ENCODE measurements at places on chromosomes 4 and X.

- H3K36me3 ChIP-seq, result no peaks in the 10 kb centered on the region
- H3K27me3 ChIP-seq, result no peaks in the 10 kb centered on the region
- H3K4me3 ChIP-seq, result no peak overlapping the region
- DNase-seq, result no peak
These were observed 142.6 kb upstream of the PPARGC1A start for GRCh38 chr4:24032371-24032989.

GRCh38 chrX:153864561-153865320 lies 21.2 kb downstream of the L1CAM start:
- H3K36me3 ChIP-seq, result no peaks in the 10 kb centered on the region
- no peak for DNase-seq
- no peak overlapping the region for H3K4me3 ChIP-seq
- no peaks in the 10 kb centered on the region for H3K27me3 ChIP-seq

- H3K4me3 ChIP-seq, result peak within 1 kb of the TSS; percentile 86
- peaks cover 13% of the 10 kb centered on the region for H3K4me1 ChIP-seq
- peaks cover 3% of the 10 kb centered on the region for H3K36me3 ChIP-seq
- DNase-seq, result peak; percentile 47
These were observed at the start of gene EDA2R for GRCh38 chrX:66638591-66639500. TSS of gene EDA2R (minus strand) at chrX:66639078. CDS start at chrX:66616020, 23,058 bp downstream.

GRCh38 chr4:75321484-75321883 lies 192.7 kb downstream of the RCHY1 start:
- no peaks in the 10 kb centered on the region for H3K4me1 ChIP-seq
- no peak for DNase-seq
- H3K27me3 ChIP-seq, result no peaks in the 10 kb centered on the region
- no peak overlapping the region for H3K4me3 ChIP-seq
- no peak overlapping the region for H3K27ac ChIP-seq

GRCh38 chr4:10958226-10958856 lies 273.8 kb upstream of the CLNK start:
- peaks cover 4% of the 10 kb centered on the region for H3K27me3 ChIP-seq
- H3K4me1 ChIP-seq, result peaks cover 7% of the 10 kb centered on the region
- no peak for DNase-seq
- H3K36me3 ChIP-seq, result no peaks in the 10 kb centered on the region
- H3K27ac ChIP-seq, result no peak overlapping the region

GRCh38 chrX:14420841-14421240 lies 108.5 kb upstream of the GLRA2 start:
- no peak overlapping the region for H3K4me3 ChIP-seq
- H3K27ac ChIP-seq, result no peak overlapping the region
- no peaks in the 10 kb centered on the region for H3K4me1 ChIP-seq
- H3K27me3 ChIP-seq, result no peaks in the 10 kb centered on the region
- DNase-seq, result no peak

DNA sequence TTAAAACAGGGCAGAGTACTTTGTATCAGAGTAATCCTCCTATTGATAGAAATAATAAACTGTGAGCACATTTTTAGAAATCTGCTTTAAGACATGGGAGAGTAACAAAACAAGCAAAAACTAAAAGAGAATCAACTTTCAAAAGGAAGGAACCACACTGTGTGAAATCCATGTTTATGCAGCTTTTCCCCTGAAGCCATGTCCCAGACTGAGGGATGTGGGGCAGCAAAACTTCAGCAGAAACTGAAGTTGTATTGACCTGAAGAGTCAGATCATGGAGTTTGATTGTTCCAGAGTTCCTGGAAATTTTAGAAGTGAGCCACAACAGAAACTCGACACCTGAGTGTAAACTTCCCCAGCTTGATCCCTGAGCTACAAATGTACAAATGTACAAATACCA lies 53.2 kb downstream of the COMMD8 start:
- no peak overlapping the region for H3K27ac ChIP-seq
- H3K27me3 ChIP-seq, result peaks cover 6% of the 10 kb centered on the region
- H3K36me3 ChIP-seq, result no peaks in the 10 kb centered on the region

GRCh38 chr4:114311787-114312186 lies 286.8 kb upstream of the UGT8 start:
- no peak overlapping the region for H3K4me3 ChIP-seq
- no peak overlapping the region for H3K27ac ChIP-seq
- H3K4me1 ChIP-seq, result no peaks in the 10 kb centered on the region
- no peaks in the 10 kb centered on the region for H3K36me3 ChIP-seq
- no peak for DNase-seq

DNA sequence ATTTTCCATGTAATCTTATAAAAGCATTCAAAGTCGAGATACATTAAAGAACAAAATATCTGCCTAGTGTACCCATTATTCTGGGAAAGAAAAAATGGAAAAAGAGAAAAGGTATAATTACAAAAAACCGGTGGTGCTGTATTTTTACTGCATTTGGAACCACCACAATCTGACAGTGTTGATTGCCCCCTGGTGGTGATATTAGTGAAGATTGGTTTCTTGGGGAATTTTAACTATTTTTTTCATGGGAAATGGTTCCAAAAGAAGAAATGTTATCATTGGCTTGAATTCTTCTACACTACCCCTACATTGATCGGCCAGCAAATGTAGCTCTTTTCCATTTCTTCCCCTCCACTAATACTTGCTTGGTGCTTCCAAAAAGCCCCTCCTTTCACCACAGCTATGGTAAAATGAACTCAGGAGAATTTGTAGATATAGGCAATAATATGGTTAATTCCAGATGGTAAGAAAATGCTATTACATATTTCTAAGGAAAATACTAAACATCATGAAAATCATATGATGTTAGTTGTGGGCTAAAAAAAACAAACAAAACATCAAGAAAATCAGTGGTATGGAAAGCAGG lies 50.0 kb downstream of the COX18 start:
- H3K27ac ChIP-seq, result no peak overlapping the region
- peaks cover 3% of the 10 kb centered on the region for H3K27me3 ChIP-seq
- no peaks in the 10 kb centered on the region for H3K36me3 ChIP-seq
- H3K4me3 ChIP-seq, result no peak overlapping the region
- no peaks in the 10 kb centered on the region for H3K4me1 ChIP-seq

- H3K4me1 ChIP-seq, result no peaks in the 10 kb centered on the region
- no peaks in the 10 kb centered on the region for H3K36me3 ChIP-seq
- no peak overlapping the region for H3K27ac ChIP-seq
- peaks cover 4% of the 10 kb centered on the region for H3K27me3 ChIP-seq
- no peak for DNase-seq
- H3K4me3 ChIP-seq, result no peak overlapping the region
These were observed 129.4 kb upstream of the ARSJ start for GRCh38 chr4:114108869-114109268.

DNA sequence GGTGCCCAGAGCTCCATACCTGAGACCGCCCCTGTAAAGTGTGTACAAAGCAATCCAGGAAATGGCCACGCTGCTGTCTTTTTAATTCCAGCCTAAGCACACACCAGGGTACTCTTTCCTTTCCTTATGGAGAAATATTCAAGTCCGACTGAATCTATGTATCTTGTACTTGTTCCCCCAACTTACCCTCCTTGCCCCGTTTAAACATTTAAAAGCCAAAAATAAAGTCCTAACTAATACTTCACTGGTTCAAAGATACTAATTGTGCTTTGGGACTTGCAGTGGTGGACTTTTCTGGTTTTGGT lies 731 bp upstream of the AMMECR1 start:
- no peak for DNase-seq
- H3K4me3 ChIP-seq, result peak overlapping the region; percentile 88
- H3K27me3 ChIP-seq, result peaks cover 9% of the 10 kb centered on the region
- peak overlapping the region; percentile 89 for H3K27ac ChIP-seq
- peaks cover 9% of the 10 kb centered on the region for H3K4me1 ChIP-seq
- no peaks in the 10 kb centered on the region for H3K36me3 ChIP-seq

- H3K27me3 ChIP-seq, result no peaks in the 10 kb centered on the region
- no peak overlapping the region for H3K4me3 ChIP-seq
- DNase-seq, result no peak
These were observed 120.0 kb upstream of the ZDHHC15 start for GRCh38 chrX:75642811-75643361.

- H3K27me3 ChIP-seq, result no peaks in the 10 kb centered on the region
- H3K4me1 ChIP-seq, result no peaks in the 10 kb centered on the region
- no peak for DNase-seq
- no peak overlapping the region for H3K4me3 ChIP-seq
These were observed 56.2 kb upstream of the PJA1 start for GRCh38 chrX:69221239-69222102.

DNA sequence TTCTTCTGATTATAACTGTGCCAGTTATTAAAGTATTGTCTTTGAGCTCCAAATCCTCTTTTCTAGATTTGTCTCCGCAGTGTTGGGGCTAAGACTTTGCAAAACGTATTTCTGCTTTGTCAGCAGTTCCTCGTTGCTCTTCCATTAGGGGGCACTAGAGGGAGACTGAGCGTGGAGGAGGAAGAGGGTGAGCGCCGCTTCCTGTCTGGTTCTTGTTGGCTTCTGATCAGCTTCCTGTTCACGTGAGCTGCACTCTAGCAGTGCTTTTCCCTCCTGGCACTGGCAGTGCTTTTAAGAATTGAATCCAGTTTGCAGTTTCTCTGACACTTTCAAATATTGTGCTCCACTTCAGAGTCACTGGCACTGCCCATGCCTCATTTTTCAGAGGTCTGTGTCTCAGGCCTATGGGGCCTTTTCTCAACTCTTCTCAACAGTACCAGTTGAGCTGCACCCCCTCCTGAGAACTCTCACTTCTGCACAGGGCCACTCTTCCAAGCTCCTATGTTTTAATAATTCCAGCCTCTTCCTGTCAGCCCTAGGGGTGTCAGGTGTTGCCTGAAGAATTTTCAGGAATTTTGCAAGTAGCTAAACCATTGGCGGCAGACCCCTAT lies 54.4 kb upstream of the LCORL start:
- no peak overlapping the region for H3K27ac ChIP-seq
- no peak for DNase-seq
- peaks cover 4% of the 10 kb centered on the region for H3K4me1 ChIP-seq
- no peaks in the 10 kb centered on the region for H3K36me3 ChIP-seq
- peaks cover 3% of the 10 kb centered on the region for H3K27me3 ChIP-seq
- no peak overlapping the region for H3K4me3 ChIP-seq

GRCh38 chrX:82081027-82081426 lies 879.1 kb downstream of the SH3BGRL start:
- no peak for DNase-seq
- H3K4me3 ChIP-seq, result no peak overlapping the region
- no peaks in the 10 kb centered on the region for H3K27me3 ChIP-seq
- no peak overlapping the region for H3K27ac ChIP-seq
- H3K36me3 ChIP-seq, result no peaks in the 10 kb centered on the region

DNA sequence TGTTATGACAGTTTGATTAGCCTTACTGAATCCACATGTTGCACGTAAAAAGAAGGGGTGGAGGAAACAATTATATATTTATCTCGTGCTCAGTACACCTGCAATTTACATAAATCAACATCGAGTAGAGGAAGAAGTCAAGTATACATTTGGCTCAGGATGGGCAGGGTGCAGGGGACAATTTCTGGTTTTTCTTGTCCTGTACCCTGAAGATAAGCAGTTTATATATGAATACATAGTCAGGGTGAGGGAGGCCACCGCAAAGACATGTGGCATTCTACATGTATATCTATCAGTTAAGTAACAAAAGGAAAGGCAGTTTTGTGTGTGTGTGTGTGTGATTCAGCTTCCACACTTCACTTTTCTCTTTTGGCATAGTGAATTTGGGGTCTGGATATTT lies 11.1 kb upstream of the EREG start:
- DNase-seq, result no peak
- no peaks in the 10 kb centered on the region for H3K4me1 ChIP-seq
- peaks cover 15% of the 10 kb centered on the region for H3K27me3 ChIP-seq
- H3K4me3 ChIP-seq, result no peak overlapping the region

DNA sequence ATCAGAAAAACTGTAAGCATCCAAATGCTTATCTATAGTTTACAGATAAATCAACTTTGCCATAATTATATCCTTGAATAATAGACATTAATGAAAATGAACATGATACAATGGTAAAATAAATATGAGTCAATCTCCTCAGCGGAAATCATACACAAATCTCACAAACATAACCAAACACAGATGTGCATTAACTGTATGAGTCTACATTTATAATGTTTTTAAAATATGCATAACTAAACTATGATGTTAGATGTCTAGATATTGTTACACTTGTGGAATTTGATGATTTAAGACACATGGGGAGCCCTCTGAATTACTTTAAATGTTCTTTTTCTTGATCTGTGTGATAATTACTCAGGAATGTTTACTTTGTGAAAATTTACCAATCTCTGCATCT lies 951.2 kb downstream of the TECRL start:
- H3K36me3 ChIP-seq, result no peaks in the 10 kb centered on the region
- H3K4me3 ChIP-seq, result no peak overlapping the region
- H3K27ac ChIP-seq, result no peak overlapping the region
- H3K4me1 ChIP-seq, result no peaks in the 10 kb centered on the region

- no peak for DNase-seq
- H3K4me1 ChIP-seq, result no peaks in the 10 kb centered on the region
- H3K4me3 ChIP-seq, result no peak overlapping the region
- no peak overlapping the region for H3K27ac ChIP-seq
These were observed 19.7 kb downstream of the GRIA3 start for GRCh38 chrX:123203772-123204171.

GRCh38 chr4:27819246-27819645 lies 958.6 kb downstream of the STIM2 start:
- H3K4me3 ChIP-seq, result no peak overlapping the region
- H3K4me1 ChIP-seq, result no peaks in the 10 kb centered on the region
- H3K36me3 ChIP-seq, result no peaks in the 10 kb centered on the region
- no peak overlapping the region for H3K27ac ChIP-seq

DNA sequence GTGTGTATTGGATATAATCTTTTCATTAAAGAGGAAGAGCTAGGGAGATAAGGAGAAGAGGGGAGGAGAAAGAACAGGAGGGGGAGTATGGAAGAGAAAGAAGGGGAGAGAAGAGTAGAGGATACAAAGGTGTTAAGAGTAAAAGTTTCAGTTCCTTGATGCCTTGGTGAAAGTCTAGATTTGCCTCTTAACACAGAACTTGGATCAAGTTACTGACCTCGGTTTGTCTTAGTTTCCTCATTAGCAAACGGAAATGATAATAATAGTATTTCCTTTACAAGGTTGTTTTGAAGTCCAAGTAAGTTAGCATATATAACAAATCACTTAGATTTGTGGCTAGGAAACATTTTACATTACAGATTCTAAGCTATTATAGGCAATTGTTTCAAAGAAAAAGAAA lies 287.1 kb downstream of the PPARGC1A start:
- no peak overlapping the region for H3K27ac ChIP-seq
- no peaks in the 10 kb centered on the region for H3K36me3 ChIP-seq
- no peak for DNase-seq
- no peak overlapping the region for H3K4me3 ChIP-seq

DNA sequence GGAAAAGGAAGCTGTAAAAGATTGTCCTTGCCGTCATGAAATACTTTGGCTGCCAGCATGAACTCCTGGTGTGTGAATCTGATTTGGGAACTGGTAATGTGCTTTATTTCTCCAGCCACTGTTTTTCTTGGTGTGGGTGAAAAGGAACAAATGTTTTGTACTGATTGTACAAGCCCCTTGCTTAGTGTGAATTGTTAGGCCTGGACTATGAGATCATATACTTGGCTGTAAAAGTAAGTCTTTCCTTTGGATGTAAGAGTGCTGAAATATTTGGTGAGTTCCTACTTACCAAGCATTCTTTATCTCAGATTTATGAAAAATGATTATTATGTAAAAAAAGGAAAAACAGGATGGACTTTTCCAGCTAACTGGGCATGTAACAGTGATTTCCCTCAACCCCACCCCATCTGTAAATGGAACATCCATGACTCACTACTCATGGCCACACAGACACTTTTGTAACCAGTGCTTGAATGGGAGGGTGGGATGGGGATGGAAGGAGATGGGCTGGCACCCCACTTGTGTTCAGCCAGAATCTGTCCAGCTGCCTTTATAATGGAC lies 6.3 kb downstream of the FNIP2 start:
- no peaks in the 10 kb centered on the region for H3K27me3 ChIP-seq
- H3K4me1 ChIP-seq, result peaks cover 52% of the 10 kb centered on the region
- H3K36me3 ChIP-seq, result peaks cover 3% of the 10 kb centered on the region
- H3K27ac ChIP-seq, result no peak overlapping the region
